ENCODE measurements at places on chromosomes 1 and 21. TPM values are rescaled to one million over a fixed set of nuclear protein-coding genes. Genes with fewer than 3 reads are reported as not detected.

DNA sequence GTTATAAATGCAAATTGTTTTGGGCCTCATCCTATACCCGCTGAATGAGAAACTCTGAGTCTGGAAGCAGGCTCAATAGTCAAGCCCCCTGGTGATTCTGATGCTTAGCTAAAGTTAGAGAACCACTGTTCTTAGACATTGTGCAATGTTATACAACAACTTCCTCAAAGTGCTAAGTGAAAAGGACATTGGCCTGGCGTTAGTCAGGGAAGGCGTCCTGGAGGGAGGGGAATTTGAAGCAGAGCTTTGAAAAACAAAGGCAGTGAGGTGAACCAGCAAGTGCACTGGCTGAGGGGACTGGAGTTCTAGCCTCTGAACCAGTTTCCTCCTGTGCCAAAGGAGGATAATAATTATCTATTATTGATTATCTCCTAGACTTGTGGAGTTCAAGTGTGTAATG, 5.1 kb downstream of the CD1D start:
- H3K27me3 ChIP-seq = no peaks in the 10 kb centered on the region
- no peak for DNase-seq
- no peaks in the 10 kb centered on the region for H3K36me3 ChIP-seq
- H3K27ac ChIP-seq = no peak overlapping the region
- H3K4me1 ChIP-seq = peaks cover 5% of the 10 kb centered on the region

GRCh38 chr21:16241016-16241415, 511.2 kb downstream of the USP25 start:
- no peak overlapping the region for H3K4me3 ChIP-seq
- no peaks in the 10 kb centered on the region for H3K27me3 ChIP-seq
- H3K36me3 ChIP-seq = no peaks in the 10 kb centered on the region
- no peaks in the 10 kb centered on the region for H3K4me1 ChIP-seq
- H3K27ac ChIP-seq = no peak overlapping the region

Gene LCE2D
- total RNA-seq = not detected

DNA sequence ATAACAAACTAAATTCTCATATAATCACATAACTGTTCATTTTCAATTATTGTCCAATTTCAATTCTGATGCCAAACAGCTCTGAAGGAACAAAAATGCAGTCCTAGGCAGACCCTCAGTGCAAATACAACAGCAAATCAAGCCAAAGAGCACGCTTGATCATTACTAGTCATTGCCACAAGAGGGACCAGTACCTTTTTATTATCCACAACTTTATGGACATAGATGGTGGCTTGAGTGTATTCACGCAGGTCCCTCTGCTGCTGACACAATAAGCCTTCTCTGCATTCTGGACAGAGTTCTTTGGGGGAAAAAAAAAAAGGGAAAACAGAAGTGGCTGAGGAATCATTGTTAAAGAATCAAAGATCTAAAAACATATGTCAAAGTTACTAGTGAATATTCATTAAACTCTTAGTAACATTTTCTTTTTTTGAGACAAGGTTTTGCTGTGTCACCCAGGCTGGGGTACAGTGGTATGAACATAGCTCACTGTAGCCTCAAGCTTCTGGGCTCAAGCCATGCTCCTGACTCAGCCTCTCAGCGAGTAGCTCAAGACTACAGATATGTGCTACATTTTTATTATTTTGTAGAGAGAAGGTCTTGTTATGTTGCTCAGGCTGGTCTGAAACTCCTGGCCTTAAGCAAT, 34.3 kb upstream of the RAP1GAP start:
- no peak overlapping the region for H3K4me3 ChIP-seq
- no peak overlapping the region for H3K27ac ChIP-seq
- no peaks in the 10 kb centered on the region for H3K4me1 ChIP-seq
- H3K36me3 ChIP-seq = peaks cover 9% of the 10 kb centered on the region
- DNase-seq = no peak

- peaks cover 46% of the 10 kb centered on the region for H3K36me3 ChIP-seq
- DNase-seq = no peak
- peak overlapping the region; percentile 91 for H3K27ac ChIP-seq
- peak overlapping the region; percentile 97 for H3K4me3 ChIP-seq
Observed at GRCh38 chr1:145991735-145992412, 4.5 kb downstream of the TXNIP start.

GRCh38 chr21:46020581-46020980, 39.0 kb downstream of the COL6A1 start:
- H3K27ac ChIP-seq = no peak overlapping the region
- no peak for DNase-seq
- no peaks in the 10 kb centered on the region for H3K4me1 ChIP-seq

DNA sequence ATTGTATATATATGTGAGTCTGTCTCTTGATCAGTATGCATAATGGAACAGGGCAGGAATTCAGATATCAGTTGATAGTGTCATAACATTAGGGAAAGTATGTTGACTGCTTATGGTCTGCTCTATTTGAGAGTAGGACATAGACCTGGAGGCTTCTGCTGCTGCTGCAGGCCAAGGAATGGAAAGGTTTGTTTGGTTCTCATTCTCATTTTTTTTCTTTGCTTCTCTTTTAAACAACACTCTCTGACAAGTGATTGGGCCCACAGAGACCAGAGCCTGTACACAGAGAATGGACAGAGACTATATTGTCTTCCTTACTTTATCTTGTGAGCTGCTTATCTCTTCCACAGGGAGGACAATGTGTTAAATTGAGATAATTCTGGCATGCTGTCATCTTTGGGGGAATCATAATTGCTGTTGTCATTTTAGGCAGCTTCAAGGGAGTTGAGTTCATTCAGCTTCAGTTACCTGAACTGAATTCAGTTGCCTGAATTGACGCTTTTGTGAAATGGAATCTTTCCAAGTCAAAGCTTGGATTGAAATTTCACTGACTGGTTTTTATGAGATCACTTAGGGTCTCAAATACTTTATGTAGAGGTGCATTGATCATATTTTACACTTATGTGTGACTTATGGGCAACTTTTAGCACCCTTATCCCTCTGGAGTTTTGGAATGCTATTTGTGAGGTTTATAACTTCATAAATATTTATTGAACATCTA, 16.9 kb downstream of the CAP1 start:
- DNase-seq = no peak
- H3K36me3 ChIP-seq = peaks cover 31% of the 10 kb centered on the region
- peak overlapping the region; percentile 77 for H3K27ac ChIP-seq
- H3K27me3 ChIP-seq = no peaks in the 10 kb centered on the region

DNA sequence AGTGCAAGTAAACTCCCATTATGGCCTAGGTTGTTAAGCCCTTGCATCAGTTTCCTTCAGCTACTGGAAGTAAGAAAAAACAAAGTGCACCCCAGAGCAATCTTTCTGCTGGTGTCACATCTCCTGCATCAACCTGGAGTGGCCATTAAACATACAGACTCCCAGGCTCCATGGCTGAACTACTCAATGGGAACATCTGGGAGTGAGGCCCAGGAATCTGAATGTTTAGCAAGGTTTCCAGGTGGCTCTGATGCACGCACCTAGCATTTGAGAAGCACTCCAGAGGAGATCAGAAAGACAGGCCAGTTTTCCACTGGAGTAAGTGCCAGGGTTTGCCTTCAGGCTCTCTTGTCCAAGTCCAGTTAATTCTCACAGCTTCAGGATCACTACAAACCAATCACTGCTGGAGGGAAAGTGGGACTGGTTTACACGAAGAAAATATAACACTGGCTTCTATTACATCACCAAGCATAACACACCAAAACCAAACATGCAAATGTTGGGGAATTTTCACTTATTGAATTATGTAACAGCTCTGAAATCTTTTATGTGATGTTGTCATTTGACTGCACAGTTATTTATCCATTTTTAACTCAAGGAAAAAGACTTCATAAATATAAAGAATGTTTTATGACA, 22.3 kb upstream of the ABCA4 start:
- H3K4me1 ChIP-seq = no peaks in the 10 kb centered on the region
- no peak overlapping the region for H3K4me3 ChIP-seq
- H3K36me3 ChIP-seq = no peaks in the 10 kb centered on the region
- H3K27me3 ChIP-seq = no peaks in the 10 kb centered on the region
- H3K27ac ChIP-seq = no peak overlapping the region
- DNase-seq = no peak

GRCh38 chr1:201655910-201656309, 117.0 kb downstream of the NAV1 start:
- no peaks in the 10 kb centered on the region for H3K4me1 ChIP-seq
- no peak for DNase-seq
- no peaks in the 10 kb centered on the region for H3K27me3 ChIP-seq

DNA sequence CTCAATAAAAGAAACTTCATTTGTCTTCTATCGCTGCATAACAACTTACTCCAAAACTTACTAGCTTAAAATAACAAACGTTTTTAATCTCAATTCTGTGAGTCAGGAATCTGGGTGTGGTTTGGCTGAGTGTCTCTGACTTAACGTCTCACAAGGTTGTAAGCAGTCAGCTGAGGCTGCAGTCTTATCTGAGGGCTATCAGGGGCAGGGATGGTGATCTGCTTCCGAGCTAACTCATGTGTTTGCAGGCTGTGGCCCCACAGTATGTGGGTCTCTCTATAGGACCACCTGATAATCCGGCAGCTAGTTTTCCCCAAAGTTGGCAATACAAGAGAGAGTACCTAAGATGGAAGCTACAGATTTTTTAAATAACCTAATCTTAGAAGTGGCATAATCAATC, 234.2 kb upstream of the FGGY start:
- H3K4me1 ChIP-seq = peaks cover 22% of the 10 kb centered on the region
- no peak overlapping the region for H3K4me3 ChIP-seq
- H3K27me3 ChIP-seq = no peaks in the 10 kb centered on the region
- no peak for DNase-seq

Gene SLFNL1
- 1.1 TPM for total RNA-seq

Gene FMO3
- total RNA-seq = not detected

- H3K36me3 ChIP-seq = peaks cover 5% of the 10 kb centered on the region
- no peak overlapping the region for H3K4me3 ChIP-seq
- H3K27me3 ChIP-seq = peaks cover 10% of the 10 kb centered on the region
- no peak overlapping the region for H3K27ac ChIP-seq
- H3K4me1 ChIP-seq = peaks cover 3% of the 10 kb centered on the region
Observed at GRCh38 chr1:46130606-46131005, 1.8 kb downstream of the PIK3R3 start.

GRCh38 chr1:78831731-78832360, 174.7 kb downstream of the ADGRL4 start:
- DNase-seq = no peak
- H3K27ac ChIP-seq = no peak overlapping the region
- no peaks in the 10 kb centered on the region for H3K4me1 ChIP-seq
- no peak overlapping the region for H3K4me3 ChIP-seq
- no peaks in the 10 kb centered on the region for H3K36me3 ChIP-seq

GRCh38 chr1:244918421-244919319, 54.3 kb upstream of the HNRNPU start:
- peak overlapping the region; percentile 62 for H3K4me3 ChIP-seq
- DNase-seq = peak; percentile 66
- no peaks in the 10 kb centered on the region for H3K27me3 ChIP-seq
- no peaks in the 10 kb centered on the region for H3K36me3 ChIP-seq

DNA sequence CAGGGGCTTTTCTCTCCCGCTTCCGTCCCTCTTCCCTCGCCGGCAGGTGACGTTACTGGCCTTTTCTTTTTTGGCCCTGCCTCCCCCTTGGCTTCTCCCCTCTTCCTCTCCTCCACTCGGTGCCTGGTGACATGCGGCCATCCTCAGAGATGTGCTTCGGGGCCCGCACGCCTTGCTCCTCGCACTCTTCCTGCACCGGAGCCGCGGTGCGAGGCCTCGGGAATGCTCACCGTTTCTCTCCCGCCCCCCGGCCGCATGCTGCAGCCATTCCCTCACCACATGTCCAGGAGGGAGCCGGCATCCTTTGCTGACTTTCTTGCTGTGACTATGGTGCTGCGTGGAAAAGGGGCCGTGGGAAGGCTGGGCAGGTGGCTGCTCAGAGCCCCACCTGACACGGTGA, 39.3 kb downstream of the PDE9A start:
- H3K4me1 ChIP-seq = no peaks in the 10 kb centered on the region
- H3K27me3 ChIP-seq = no peaks in the 10 kb centered on the region
- no peak overlapping the region for H3K27ac ChIP-seq

- no peak overlapping the region for H3K4me3 ChIP-seq
- no peaks in the 10 kb centered on the region for H3K4me1 ChIP-seq
Observed at GRCh38 chr1:95440511-95440910, 206.5 kb downstream of the RWDD3 start.

Gene LRRIQ3
- total RNA-seq = 1.7 TPM
